ENCODE measurements at places on chromosomes 1 and 21. TPM values are rescaled to one million over a fixed set of nuclear protein-coding genes. Genes with fewer than 3 reads are reported as not detected.

Gene ITGB3BP
- total RNA-seq = 17.5 TPM

Gene PTPN22
- total RNA-seq = 0.82 TPM

Gene PDE9A
- 13.0 TPM for total RNA-seq

Gene TSTD1
- total RNA-seq = 32.6 TPM

Gene HEYL
- total RNA-seq = 0.41 TPM

Gene HSF2BP
- 2.0 TPM for total RNA-seq

Gene KCNH1
- total RNA-seq = 10.6 TPM

Gene PYCR2
- 14.3 TPM for total RNA-seq

Data from frontal cortex (tissue), 4 donors.